ENCODE measurements at places on chromosomes 5 and 9. TPM values are rescaled to one million over a fixed set of nuclear protein-coding genes. Genes with fewer than 3 reads are reported as not detected.

GRCh38 chr5:173973616-173973969 is 15.4 kb upstream of the C5orf47 start:
- no peak overlapping the region for H3K27ac ChIP-seq
- H3K27me3 ChIP-seq, result no peaks in the 10 kb centered on the region
- H3K4me1 ChIP-seq, result peaks cover 13% of the 10 kb centered on the region
- H3K36me3 ChIP-seq, result no peaks in the 10 kb centered on the region

- no peak overlapping the region for H3K27ac ChIP-seq
- peaks cover 16% of the 10 kb centered on the region for H3K4me1 ChIP-seq
- no peaks in the 10 kb centered on the region for H3K36me3 ChIP-seq
- H3K27me3 ChIP-seq, result no peaks in the 10 kb centered on the region
Measured at GRCh38 chr5:39235648-39236047, 16.3 kb upstream of the FYB1 start.

DNA sequence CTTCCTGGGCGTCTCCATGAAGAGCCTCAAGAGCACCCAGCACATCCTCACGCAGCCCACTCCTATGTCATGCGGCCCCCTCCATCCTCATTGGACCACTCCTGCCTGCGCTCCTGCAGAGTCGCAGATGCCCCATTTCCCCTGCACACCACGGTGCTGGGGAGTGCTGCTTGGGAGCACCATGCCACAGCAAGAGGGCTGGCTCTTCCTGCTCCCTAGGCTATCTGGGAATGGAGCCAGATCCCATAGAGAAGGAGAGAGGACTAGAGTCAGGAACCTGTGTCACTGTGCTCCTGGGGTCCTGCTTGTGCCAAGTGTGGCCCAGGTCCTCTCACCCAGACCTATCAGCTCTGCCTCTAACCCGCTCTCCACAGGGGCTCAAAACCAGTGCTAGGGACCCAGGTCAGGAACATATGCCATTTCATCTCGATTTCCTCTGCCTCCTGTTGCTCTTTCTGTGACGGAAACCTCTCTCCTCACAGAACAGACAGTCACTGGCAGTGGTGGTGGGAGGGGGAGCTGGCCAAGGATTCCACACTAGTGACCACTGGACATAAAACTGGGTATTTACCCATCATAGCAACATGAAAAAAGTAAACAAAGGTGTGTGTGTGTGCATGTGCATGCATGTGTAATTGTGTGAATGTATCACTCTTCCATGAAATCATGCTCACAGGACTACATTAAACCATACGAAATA is 178.4 kb downstream of the TTLL11 start:
- no peaks in the 10 kb centered on the region for H3K4me1 ChIP-seq
- H3K4me3 ChIP-seq, result no peak overlapping the region
- no peaks in the 10 kb centered on the region for H3K27me3 ChIP-seq
- no peak overlapping the region for H3K27ac ChIP-seq
- no peaks in the 10 kb centered on the region for H3K36me3 ChIP-seq
- DNase-seq, result no peak

- no peaks in the 10 kb centered on the region for H3K4me1 ChIP-seq
- no peak overlapping the region for H3K27ac ChIP-seq
- H3K27me3 ChIP-seq, result no peaks in the 10 kb centered on the region
- no peaks in the 10 kb centered on the region for H3K36me3 ChIP-seq
Measured at GRCh38 chr5:154534457-154535050, 56.5 kb upstream of the HAND1 start.

- no peaks in the 10 kb centered on the region for H3K4me1 ChIP-seq
- H3K36me3 ChIP-seq, result peaks cover 52% of the 10 kb centered on the region
- H3K4me3 ChIP-seq, result no peak overlapping the region
- DNase-seq, result no peak
Measured at GRCh38 chr9:32483343-32483742, 42.7 kb downstream of the RIGI start.

CNTFR gene
- total RNA-seq, result not detected

DNA sequence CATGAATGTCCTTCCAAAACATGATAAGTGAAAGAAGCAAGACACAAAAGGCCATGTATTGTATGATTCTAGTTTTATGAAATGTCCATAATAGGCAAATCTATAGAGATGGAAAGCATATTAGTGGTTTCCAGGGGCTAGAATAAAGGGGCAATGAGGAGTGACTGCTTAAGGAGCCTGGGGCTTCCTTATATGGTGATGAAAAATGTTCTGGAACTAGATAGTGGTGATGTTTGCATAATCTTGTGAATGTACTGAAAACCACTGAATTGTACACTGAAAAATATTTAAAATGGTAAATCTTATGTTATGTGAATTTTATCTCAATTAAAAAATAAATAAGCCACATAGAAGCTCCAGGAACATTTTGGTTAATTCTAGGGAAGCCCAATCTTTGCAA is 144.4 kb upstream of the ANKRD55 start:
- DNase-seq, result no peak
- H3K36me3 ChIP-seq, result no peaks in the 10 kb centered on the region
- no peak overlapping the region for H3K4me3 ChIP-seq
- no peaks in the 10 kb centered on the region for H3K4me1 ChIP-seq

GRCh38 chr5:151221574-151221973 is 2.3 kb downstream of the CCDC69 start:
- H3K27ac ChIP-seq, result peak overlapping the region; percentile 86
- H3K27me3 ChIP-seq, result no peaks in the 10 kb centered on the region
- H3K36me3 ChIP-seq, result no peaks in the 10 kb centered on the region
- H3K4me3 ChIP-seq, result peak overlapping the region; percentile 92

GRCh38 chr5:54390539-54391031 is 64.9 kb upstream of the HSPB3 start:
- H3K27me3 ChIP-seq, result no peaks in the 10 kb centered on the region
- DNase-seq, result no peak
- H3K4me1 ChIP-seq, result no peaks in the 10 kb centered on the region
- no peak overlapping the region for H3K4me3 ChIP-seq

DNA sequence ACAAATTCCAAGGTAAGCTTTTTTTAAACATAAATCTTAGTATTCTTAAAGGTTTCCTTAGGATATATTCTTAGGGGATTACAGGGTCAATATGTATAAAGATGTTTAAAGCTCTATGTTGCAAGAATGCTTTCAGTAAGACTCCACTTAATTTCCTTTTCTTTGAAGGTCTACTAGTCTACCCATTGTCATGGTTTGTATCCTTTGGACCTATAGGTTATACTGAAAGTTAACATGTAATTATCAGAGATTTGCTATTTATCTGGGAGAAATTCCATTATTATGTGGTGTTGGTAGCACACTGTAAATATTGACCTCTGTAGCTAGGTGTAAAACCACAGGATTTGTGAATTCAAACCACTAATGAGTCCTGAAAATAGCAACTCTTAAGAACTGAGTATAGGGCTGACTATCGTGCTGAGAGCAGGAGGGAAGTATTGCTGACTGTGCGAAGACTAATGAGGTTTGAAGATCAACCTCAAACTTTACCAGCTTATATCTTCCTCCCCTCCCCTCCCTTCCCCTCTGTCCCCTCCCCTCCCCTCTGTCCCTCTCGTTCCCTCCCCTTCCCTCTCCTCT is 85.6 kb downstream of the GADD45G start:
- H3K4me3 ChIP-seq, result no peak overlapping the region
- H3K36me3 ChIP-seq, result no peaks in the 10 kb centered on the region
- H3K4me1 ChIP-seq, result no peaks in the 10 kb centered on the region

- no peak overlapping the region for H3K4me3 ChIP-seq
- H3K4me1 ChIP-seq, result no peaks in the 10 kb centered on the region
- H3K27me3 ChIP-seq, result no peaks in the 10 kb centered on the region
- no peak for DNase-seq
- no peak overlapping the region for H3K27ac ChIP-seq
Measured at GRCh38 chr9:70130266-70130665, 86.6 kb downstream of the MAMDC2 start.

DNA sequence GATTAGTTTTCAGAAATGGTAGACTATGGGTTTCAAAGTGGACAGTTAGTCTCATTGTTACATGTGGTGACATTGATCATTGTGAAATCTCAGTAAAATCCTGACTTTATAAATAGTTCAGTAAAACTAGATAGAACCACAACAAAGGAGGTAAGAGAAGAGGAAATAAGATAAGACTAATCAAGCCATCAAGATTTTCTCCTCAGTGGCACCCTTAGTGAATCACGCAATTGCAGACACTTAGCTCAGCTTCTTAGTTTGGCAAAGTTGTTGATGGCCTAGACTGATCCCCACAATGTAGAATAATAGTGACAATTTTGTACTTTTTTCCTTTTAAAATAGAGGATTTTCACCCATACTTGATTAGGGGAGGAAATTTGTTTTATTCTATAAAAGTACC is 426.7 kb upstream of the ITGA1 start:
- no peaks in the 10 kb centered on the region for H3K4me1 ChIP-seq
- no peaks in the 10 kb centered on the region for H3K36me3 ChIP-seq
- H3K4me3 ChIP-seq, result no peak overlapping the region
- H3K27me3 ChIP-seq, result no peaks in the 10 kb centered on the region
- no peak for DNase-seq

- no peak for DNase-seq
- no peaks in the 10 kb centered on the region for H3K27me3 ChIP-seq
- no peak overlapping the region for H3K27ac ChIP-seq
Measured at GRCh38 chr9:8270235-8270634, 470.7 kb upstream of the DMAC1 start.

- no peak for DNase-seq
- no peaks in the 10 kb centered on the region for H3K4me1 ChIP-seq
- H3K27ac ChIP-seq, result no peak overlapping the region
- no peaks in the 10 kb centered on the region for H3K27me3 ChIP-seq
- no peak overlapping the region for H3K4me3 ChIP-seq
Measured at GRCh38 chr5:93421468-93421867, 159.6 kb downstream of the NR2F1-AS1 start.

DNA sequence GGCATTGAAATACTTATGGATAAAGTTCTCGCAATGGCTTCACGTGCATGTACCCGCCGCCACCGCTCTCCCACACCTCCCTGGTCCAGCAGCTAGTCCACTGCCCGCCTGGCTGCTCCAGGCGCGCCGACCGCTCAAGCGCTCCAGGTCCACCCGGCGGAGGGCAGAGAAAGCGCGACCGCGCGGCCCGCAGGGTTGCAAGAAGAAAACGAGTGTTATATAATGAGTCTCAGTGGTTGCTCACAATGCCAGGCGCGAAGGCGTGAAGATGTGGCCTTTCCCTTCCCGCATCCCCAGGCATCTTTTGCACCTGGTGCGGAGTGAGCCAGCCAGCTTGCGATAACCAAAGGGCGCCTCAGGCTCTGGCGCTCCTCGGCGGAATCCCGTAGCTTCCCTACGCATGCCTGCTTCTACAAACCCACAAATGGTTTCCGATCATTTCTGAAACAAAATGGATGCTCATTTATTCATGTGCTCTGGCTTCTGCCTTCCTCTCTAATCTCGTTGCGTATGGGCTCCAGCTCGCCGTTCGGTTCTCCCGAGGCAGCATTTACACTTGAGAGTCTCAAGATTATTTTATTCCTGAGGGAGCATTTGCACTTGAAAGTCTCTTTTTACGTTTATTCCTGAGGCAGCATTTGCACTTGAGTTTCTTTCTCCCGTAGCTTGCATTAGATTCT is 25.7 kb downstream of the CDKN2A start:
- H3K27me3 ChIP-seq, result peaks cover 89% of the 10 kb centered on the region
- no peaks in the 10 kb centered on the region for H3K36me3 ChIP-seq
- H3K4me3 ChIP-seq, result no peak overlapping the region
- peaks cover 16% of the 10 kb centered on the region for H3K4me1 ChIP-seq
- DNase-seq, result no peak

GPR151 gene
- total RNA-seq, result not detected

DNA sequence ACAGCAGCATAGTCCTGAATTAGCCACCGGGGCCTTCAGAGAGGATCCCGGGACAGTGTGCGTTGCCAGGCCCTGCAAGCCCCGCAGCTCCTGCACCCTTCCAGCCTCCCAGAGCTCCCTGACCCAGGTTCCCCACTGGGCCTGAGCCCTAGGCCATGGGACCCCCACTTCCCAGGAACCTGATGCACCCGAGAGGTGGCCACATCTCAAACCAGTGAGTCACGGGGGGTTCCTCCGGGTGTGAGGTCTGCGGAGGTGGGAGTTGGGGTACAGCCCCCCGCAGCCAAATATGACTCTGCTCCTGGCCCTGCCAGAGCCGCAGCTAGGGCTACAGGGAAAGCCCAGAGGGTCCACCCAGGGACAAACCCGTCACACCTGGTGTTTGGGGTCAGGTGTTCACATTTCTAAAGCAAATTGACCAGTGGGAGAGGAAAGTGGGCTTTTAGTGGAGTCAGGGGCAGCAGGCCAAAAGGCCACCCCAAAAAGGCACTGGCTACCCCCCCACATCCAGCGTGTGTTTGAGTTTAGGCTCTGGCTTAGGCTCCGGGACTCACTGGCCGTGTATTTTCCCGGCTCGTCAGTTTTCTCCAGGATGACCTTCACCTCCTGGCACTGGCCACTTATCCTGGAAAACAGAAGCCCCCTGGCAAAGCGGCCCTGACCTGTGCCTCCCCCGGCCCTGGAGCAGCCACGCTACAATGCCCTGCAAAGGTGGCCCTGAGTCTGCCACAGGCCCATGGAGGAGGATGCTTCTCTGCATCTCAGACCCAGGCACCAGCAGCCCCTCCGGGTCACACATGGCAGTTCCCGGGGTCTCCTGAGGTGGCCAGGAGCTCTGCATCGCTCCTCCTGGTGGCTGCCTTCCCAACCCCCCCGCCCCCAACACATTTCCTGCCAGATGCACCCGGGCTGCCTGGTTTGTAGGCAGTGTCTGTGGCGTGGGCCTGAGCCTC is 17.4 kb upstream of the OBP2B start:
- no peaks in the 10 kb centered on the region for H3K36me3 ChIP-seq
- H3K4me1 ChIP-seq, result no peaks in the 10 kb centered on the region
- H3K27ac ChIP-seq, result no peak overlapping the region
- DNase-seq, result no peak
